ENCODE measurements at places on chromosomes 16 and 17.
A peak's percentile ranks its signal among the peaks of the same experiment; 100 is the strongest.

DNA sequence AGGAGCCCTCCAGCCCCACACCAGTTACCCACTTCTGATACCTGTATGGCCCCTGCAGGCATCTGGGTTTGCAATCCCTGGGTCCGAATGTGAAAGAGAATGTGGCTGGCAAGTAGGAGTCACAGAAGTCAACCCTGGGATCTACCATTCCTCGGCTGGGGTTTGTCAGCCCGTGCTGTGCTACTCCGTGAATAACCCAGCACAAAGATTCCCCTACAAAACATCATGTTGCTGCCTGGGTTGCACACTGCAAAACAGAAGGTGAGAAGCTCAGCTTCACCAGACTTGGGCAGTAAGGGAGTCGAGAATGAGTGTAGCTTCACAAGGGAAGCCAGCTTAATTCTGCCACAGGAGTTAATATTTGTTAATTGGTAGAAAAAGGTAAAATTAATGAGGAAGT is 137.1 kb downstream of the ZFHX3 start:
- peaks cover 13% of the 10 kb centered on the region for H3K4me1 ChIP-seq
- H3K27ac ChIP-seq: no peak overlapping the region
- no peaks in the 10 kb centered on the region for H3K27me3 ChIP-seq
- no peaks in the 10 kb centered on the region for H3K36me3 ChIP-seq
- no peak for DNase-seq

DNA sequence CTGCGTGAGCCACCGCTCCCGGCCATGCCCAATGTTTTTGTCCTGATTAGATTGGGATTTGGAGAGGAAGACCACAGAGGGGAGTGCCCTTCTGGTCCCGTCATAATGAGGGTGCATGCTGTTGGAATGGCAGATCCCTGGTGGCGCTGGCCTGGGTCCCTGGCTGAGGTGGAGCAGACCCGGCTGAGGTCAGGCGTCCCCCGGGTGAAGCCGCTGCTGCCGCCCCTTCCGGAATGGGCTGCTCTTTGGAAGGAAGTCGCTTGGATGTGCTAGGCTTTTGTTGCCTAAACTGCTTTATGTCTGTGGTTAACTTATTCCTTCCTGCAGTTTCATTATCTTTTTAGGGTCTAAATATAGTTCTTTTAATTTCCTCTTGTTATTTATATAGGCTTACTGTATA is 120.3 kb upstream of the CHMP6 start:
- H3K36me3 ChIP-seq: no peaks in the 10 kb centered on the region
- H3K4me3 ChIP-seq: no peak overlapping the region

DNA sequence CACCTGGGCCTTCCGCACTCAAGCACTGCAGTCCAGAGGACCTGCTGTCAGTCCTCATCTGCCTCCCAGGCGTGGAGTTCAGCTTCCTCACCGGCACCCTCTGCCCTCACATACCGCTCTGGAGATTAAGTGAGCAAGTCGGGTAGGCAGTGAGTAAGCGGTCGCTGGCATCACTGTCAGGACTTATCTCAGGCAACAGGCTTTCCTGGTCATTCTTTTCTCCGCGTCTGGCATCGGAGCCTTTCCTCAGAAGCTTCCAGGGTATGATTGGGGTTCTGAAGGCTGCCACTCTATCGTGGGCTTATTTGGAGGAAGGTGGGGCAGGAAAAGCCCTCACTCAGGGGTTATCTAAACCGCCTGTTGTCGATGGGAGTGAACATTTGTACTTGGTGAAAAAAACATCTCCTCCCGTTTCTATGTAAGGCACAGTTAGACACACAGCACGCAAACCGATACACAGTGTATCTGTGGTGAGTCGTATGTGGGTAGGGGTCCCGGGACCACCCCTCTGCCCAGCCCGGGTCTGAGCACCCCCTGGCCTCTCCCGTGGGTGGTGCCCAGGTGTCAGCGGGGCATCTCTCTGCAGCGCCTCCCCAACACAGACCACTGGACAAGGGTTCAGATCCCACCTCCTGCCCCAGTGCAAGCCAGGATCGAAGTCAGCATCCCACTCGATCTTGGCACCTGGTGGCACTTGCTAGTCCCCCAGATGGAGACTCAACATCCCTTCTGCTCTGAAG is 92.5 kb upstream of the PLCG2 start:
- H3K27ac ChIP-seq: no peak overlapping the region
- no peaks in the 10 kb centered on the region for H3K36me3 ChIP-seq
- no peak overlapping the region for H3K4me3 ChIP-seq
- H3K27me3 ChIP-seq: no peaks in the 10 kb centered on the region

DNA sequence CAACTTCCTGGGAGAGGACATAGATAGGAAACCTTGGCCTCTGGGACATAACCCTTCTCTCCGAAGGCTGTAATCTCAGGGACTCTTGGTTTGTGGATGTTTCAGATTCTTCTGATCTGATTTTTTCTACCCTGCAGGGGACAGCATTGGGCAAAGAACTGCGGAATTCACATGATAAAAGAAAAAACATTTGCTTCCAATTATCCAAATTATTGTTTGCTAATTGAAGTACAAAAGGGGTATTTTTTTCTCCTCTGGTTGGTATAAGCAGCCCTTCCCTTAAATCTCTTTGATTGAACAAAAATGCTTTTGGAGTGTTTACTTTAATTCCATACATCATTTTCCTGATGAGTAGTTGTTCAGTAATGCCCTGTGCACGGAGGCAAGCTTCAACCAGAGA is 251.7 kb upstream of the IRX3 start:
- DNase-seq: no peak
- H3K27me3 ChIP-seq: no peaks in the 10 kb centered on the region
- H3K27ac ChIP-seq: no peak overlapping the region

GRCh38 chr16:89576153-89577054 is 846 bp downstream of the CPNE7 start:
- peaks cover 57% of the 10 kb centered on the region for H3K27me3 ChIP-seq
- H3K36me3 ChIP-seq: no peaks in the 10 kb centered on the region
- H3K4me1 ChIP-seq: peaks cover 3% of the 10 kb centered on the region
- DNase-seq: no peak

DNA sequence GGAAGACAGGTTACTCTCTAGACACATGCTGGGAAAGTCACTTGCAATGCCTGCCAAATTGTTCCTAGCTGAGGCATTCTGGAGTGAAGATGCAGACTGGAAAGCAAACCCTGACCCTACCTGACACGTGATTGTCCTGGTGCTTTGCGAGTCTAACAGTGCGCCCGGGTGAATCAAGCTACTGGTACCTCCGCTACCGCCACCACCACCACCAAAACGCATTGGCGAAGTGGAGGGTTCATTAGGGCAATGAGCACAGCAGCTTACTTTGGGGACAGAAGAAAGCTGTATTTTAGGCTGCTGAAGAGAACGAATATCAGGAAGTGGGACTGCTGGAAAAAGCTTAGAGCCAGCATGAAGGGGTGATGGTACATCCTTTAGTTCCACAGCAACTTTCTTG is 7.0 kb downstream of the MARF1 start:
- H3K27me3 ChIP-seq: no peaks in the 10 kb centered on the region
- no peaks in the 10 kb centered on the region for H3K36me3 ChIP-seq
- peaks cover 5% of the 10 kb centered on the region for H3K4me1 ChIP-seq
- DNase-seq: no peak
- H3K4me3 ChIP-seq: no peak overlapping the region

GRCh38 chr16:71428385-71428784 is 13.5 kb downstream of the TLE7 start:
- peaks cover 48% of the 10 kb centered on the region for H3K27me3 ChIP-seq
- no peaks in the 10 kb centered on the region for H3K36me3 ChIP-seq
- H3K4me1 ChIP-seq: no peaks in the 10 kb centered on the region
- DNase-seq: no peak

DNA sequence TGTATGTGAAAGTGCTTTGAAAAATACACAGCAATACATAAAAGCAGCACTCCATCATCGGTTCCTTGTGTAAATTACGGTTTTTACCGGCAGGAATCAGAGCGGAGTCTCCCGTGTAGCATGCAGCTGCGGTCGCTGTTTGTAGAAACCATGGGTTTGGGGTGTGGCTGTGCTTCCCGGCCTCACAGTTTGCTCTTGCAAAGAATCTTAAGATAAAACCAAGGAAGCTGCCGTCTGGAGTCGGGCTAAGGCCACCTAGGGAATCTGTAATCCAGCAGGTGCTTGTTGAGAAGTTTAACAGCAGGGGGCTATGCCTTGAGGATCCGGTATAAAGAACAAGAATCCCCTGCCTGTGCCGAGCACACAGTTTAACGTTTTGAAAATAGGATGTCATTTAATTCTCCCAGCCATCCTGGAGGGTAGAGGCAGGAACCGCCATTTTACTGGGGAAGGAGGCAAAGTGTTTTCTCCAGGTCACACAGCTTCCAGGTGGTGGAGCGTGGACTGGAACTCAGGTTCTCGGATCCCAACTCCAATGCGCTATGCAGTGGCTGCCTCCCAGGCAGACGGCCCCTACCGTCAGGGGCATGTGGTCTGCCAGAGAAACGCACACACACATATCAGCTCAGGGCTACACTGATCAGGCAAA is 6.0 kb upstream of the TLCD3A start:
- peak; percentile 42 for DNase-seq
- H3K4me1 ChIP-seq: peaks cover 7% of the 10 kb centered on the region
- H3K4me3 ChIP-seq: no peak overlapping the region
- peak overlapping the region; percentile 49 for H3K27ac ChIP-seq

GRCh38 chr16:66079671-66080334 is 286.7 kb upstream of the CDH5 start:
- no peak overlapping the region for H3K4me3 ChIP-seq
- H3K27me3 ChIP-seq: no peaks in the 10 kb centered on the region
- no peak overlapping the region for H3K27ac ChIP-seq
- no peaks in the 10 kb centered on the region for H3K4me1 ChIP-seq
- H3K36me3 ChIP-seq: no peaks in the 10 kb centered on the region

GRCh38 chr16:1745181-1745899 is 26.0 kb downstream of the NME3 start:
- no peaks in the 10 kb centered on the region for H3K27me3 ChIP-seq
- no peak overlapping the region for H3K27ac ChIP-seq
- no peak overlapping the region for H3K4me3 ChIP-seq
- no peaks in the 10 kb centered on the region for H3K36me3 ChIP-seq

DNA sequence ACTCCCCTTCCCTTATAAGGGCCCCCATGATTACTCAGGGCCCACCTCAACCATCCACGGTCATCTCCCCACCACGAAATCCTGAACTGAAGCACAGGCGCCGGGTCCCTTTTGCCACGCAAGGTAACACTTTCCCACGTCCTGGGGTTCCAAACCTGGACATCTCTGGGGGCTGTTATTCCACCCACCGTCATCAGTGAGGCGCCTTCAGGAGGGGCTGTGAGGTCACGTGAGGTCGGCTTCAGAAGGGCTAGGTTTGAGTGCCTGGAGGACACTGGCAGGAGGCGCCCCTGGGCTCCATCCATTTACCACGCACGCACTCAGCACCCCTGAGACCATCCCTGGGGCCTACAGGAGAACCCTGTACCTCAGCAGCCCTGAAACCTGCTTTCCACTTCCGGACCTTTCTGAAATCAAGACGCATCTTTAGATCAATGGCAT is 4.1 kb downstream of the CD2BP2 start:
- no peak overlapping the region for H3K4me3 ChIP-seq
- H3K36me3 ChIP-seq: no peaks in the 10 kb centered on the region
- no peaks in the 10 kb centered on the region for H3K27me3 ChIP-seq
- no peak overlapping the region for H3K27ac ChIP-seq

- H3K27me3 ChIP-seq: peaks cover 14% of the 10 kb centered on the region
- peak within 1 kb of the TSS; percentile 63 for H3K4me3 ChIP-seq
- H3K4me1 ChIP-seq: peaks cover 11% of the 10 kb centered on the region
- DNase-seq: peak; percentile 77
- H3K27ac ChIP-seq: peak within 1 kb of the TSS; percentile 85
- no peaks in the 10 kb centered on the region for H3K36me3 ChIP-seq
These were observed at the start of gene RNF157 for GRCh38 chr17:76240461-76241203. RNF157 (minus strand) TSS chr17:76240493; CDS start chr17:76240240, 253 bp downstream.

DNA sequence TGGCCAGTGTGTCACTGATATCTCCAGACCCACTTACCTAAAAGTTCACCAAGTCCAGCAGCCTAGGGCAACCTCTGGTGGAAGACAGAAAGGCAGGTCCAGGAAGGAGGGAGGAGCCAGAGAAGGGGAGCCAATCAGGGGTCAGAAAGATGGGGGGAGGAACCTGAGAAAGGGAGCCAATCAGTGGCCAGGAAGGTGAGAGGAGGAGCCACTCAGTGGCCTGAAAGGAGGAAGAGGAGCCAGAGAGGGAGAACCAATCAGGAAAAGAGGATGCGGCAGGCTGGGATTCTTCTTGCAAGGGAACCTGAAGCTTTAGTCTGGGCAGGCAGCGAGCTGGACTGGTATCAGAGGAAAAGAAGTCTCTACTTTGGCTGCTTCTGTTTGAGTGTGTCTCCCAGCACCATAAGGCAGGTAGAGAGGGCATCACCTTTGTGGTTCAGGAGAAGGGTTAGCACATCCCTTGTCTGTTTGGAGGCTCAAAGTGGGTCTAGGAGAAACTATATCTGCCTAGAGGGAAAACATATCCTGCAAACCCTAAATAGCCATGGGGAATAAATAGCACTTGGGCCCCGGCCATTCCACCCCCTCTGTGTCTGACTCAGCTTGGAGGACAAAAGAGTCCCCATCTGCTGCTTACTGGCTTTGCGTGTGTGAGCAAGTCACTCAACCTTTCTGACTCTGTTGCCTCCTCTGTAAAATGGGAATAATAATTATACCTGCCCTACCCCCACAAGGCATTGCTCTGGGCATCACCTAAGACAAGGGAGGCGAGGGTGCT is 43.4 kb upstream of the CRHR1 start:
- no peak for DNase-seq
- H3K4me3 ChIP-seq: no peak overlapping the region
- H3K4me1 ChIP-seq: no peaks in the 10 kb centered on the region
- no peak overlapping the region for H3K27ac ChIP-seq
- H3K27me3 ChIP-seq: peaks cover 54% of the 10 kb centered on the region

GRCh38 chr16:51951668-51952298 is 595.2 kb downstream of the TOX3 start:
- H3K27ac ChIP-seq: no peak overlapping the region
- H3K4me3 ChIP-seq: no peak overlapping the region
- H3K27me3 ChIP-seq: no peaks in the 10 kb centered on the region
- no peaks in the 10 kb centered on the region for H3K36me3 ChIP-seq
- no peak for DNase-seq
- no peaks in the 10 kb centered on the region for H3K4me1 ChIP-seq

- H3K27me3 ChIP-seq: peaks cover 8% of the 10 kb centered on the region
- H3K4me1 ChIP-seq: peaks cover 16% of the 10 kb centered on the region
- no peak overlapping the region for H3K4me3 ChIP-seq
- no peak overlapping the region for H3K27ac ChIP-seq
- DNase-seq: no peak
These were observed 3.1 kb upstream of the CIAO3 start for GRCh38 chr16:743794-744500.

All from transverse colon (tissue), 4 donors.